ENCODE measurements at places on chromosomes 2 and 18.
A peak's percentile ranks its signal among the peaks of the same experiment; 100 is the strongest.

- DNase-seq, result peak; percentile 41
Observed at GRCh38 chr2:101330253-101330933, 21.9 kb upstream of the RNF149 start.

DNA sequence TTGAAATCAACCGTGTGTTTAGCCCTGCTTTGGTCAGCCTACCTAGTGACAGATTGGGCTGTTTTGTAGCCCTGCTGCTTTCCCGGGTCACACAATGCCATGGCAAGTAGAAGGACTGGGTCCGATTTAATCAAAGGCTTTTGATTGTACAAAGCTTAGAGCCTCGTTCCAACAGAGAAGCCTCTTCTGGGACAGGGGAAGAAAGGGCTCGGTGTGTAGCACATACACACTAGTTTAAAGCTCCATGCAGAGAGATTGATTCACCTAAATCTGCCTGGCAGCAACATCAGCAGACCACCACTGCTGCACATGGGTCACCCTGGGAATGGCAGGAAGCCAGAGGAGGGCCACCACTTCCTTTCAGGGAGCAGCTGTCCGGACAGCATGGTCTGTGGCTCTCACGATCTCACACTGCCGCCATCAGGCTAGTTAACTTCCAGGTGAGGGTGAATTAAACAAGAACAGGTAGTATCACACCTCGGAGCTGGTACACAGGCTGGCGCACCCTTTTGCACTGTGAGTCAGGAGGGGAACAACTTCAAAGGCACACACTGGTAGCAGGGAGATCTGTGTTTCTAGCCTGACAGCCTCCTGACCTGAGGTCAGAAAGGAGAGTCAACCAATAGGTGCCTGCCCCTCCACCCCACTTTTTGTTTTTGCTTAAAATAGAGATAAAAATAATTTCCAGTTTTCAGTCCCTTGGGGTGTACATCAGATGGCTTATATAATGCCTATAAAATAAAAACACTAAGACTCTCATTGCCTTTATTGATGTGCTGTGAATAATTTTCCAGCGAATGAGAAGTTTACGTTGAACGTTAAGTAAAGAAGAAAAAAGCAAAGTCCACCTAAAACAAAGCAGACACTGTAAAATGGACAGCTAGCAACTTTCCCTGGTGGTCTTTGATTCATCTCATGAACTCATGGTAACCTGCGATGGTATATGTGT is 108.5 kb downstream of the CDCA7 start:
- no peak for DNase-seq

DNA sequence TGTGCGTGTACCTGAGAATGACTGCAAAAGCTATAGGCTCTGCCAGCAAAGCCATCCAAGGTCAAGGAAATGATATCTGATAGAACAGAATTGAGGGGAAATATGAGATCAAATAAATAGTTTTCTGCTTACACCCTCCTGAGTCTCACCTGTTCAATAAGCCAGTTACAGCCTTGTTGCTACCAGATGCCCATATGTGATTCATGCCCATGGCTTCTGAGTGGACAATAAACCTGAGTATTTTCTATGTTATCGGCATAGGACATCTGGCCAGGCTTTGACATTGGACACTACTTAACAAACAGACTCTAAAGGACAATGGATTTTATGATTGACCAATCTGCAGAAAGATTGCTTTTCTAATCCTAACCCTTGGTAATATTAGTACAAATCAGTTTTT is 297.9 kb downstream of the LRATD1 start:
- no peak for DNase-seq

- DNase-seq, result no peak
Observed at GRCh38 chr2:194745557-194746146, 911.4 kb upstream of the SLC39A10 start.

Data from stimulated activated CD4-positive, alpha-beta T cell treated with anti-CD3 and anti-CD28 coated beads, Interleukin-12 subunit alpha, Interleukin-12 subunit beta, amount 100 ng/mL, for 4 hours (primary cell).